Fibroblast of skin of right biceps (primary cell): ENCODE measurements at places on chromosomes 3 and 15.

DNA sequence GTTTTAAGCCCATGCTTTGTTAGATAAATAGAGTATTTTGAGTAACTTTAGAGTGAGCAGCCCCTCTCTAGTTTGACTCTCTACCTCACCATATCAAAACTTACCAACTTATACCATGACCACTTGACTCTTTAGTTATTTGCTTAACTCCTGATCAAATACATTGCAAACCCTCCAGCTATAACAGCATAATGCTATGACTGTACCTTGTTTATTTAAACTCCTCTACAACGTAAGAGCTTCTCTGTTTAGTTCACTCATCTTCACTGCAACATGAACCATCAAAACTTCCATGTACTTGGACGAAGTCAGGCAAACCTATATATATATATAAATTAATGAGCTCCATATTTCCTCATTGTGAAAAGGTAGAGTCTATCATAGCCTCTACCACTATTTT, 218.2 kb downstream of the DPH6 start:
- no peak for DNase-seq

- no peak for DNase-seq
Measured at GRCh38 chr3:154105218-154105975, 15.8 kb upstream of the ARHGEF26 start.

DNA sequence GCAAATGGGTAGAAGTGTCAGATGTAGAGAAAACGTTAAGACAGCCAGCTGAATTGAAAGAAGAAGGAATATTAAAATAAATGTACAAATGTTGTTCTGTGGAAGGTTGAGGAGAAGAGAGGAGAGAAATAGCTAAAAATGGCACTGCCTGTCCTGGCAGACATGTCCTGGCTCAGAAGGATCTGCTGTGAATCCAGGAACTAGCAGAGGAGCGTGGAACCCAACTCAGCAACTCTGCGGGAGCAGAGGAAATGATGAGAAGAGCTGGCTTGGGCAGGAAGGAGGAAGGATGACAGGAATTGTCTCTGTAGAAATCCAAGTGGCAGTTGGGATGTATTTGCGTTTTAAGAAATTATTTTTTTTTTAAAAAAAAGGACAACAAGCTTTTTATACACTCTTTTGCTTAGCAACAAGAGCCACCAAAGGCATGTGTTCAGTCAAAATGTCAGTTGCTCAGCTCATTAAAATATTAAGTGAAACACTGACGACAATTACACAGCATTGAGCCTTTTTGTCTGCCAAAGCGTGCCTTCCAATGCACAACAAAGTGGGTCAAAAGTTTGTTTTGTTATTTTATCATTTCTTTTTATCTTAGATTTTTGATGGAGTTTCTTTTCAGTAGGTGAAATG, 16.1 kb downstream of the NANOGP8 start:
- DNase-seq, result no peak

- no peak for DNase-seq
Measured at GRCh38 chr15:68363353-68363752, 68.6 kb downstream of the ITGA11 start.

GRCh38 chr3:1734494-1735122, 364.1 kb upstream of the CNTN4 start:
- no peak for DNase-seq

DNA sequence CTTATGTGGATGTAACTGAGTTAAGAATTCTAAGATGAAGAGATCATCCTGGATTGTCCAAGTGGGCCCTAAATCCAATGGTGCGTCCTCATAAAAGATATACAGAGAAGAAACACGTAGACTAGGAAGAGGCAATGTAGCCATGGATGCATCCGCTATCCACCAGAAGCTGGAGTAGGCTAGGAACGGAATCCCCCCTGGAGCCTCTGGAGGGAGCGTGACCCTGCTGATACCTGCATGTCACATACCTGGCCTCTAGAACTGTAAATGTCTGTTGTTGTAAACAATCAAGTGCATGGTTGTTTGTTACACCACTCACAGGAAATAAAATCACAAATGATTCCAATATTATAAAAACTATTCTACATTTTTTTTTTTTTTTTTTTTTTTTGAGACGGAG, 254.5 kb upstream of the RORA start:
- no peak for DNase-seq

- no peak for DNase-seq
Measured at GRCh38 chr3:38007754-38008090, 17.1 kb downstream of the VILL start.

- no peak for DNase-seq
Measured at GRCh38 chr3:67361323-67361722, 293.1 kb downstream of the SUCLG2 start.

GRCh38 chr15:79849789-79850188, 47.0 kb downstream of the MTHFS start:
- peak; percentile 53 for DNase-seq

GRCh38 chr15:58924327-58924726, 9.2 kb downstream of the SLTM start:
- peak; percentile 30 for DNase-seq
